ENCODE measurements at places on chromosomes 7 and 10.

- DNase-seq: no peak
Observed at GRCh38 chr7:14228341-14228740, 238.9 kb upstream of the ETV1 start.

DNA sequence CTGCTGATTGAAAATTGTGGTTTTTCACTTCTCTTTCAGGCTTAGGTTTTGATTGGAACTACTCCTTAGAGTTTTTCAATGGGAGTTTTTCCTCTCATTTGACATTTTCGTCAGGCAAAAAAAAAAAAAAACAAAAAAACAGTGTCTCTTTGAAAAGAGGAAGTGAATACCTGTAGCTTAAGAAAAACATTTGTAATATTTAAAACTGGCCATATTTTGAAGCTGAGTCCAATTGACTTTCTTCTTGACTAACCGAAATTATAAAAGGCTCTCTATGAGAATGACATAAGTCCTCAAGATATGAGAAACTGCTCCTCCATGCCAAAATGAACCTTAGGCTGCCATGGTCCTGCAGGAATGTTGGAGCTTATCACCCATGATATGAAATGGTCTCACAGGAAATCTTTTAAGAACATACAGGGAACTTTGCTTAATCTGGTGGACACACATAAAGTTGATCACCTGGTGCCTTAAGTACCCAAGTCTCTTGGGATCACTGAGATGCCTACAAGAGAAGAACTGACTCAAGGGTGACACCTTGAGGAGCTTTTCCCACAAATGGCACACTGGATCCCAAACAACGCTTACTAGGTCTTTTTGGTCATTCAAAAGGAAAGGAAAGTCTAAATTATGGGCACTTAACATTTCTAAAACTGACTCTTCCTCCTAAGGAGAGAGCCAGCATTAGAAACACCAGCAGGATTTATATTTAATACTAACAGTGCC is 263.4 kb downstream of the CDC14C start:
- DNase-seq: no peak

DNA sequence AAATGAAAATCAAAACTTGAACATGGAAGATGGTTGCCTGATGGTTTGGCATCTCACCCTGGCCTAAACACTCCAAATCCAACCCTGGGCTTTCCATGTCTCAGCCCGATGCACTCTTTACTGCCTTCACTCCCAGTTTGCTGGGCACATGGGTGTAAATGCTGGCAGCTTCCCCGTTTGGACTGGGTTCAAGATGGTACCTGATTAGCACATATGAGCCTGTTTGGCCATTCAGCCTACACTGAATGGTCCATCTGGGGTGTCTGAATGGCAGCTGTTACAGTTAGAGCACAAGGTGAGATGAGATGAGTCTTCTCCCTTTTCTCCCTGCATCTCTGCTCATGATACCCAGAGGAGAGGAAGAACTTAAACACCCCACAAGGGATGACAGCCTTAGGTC is 37.1 kb downstream of the ATXN7L1 start:
- DNase-seq: no peak

- no peak for DNase-seq
Observed at GRCh38 chr10:127527891-127528290, 21.2 kb upstream of the NPS start.

GRCh38 chr7:8125680-8126444 is 136.1 kb downstream of the ICA1 start:
- peak; percentile 71 for DNase-seq

GRCh38 chr10:131644289-131644688 is 256.5 kb upstream of the PPP2R2D start:
- DNase-seq: no peak

DNA sequence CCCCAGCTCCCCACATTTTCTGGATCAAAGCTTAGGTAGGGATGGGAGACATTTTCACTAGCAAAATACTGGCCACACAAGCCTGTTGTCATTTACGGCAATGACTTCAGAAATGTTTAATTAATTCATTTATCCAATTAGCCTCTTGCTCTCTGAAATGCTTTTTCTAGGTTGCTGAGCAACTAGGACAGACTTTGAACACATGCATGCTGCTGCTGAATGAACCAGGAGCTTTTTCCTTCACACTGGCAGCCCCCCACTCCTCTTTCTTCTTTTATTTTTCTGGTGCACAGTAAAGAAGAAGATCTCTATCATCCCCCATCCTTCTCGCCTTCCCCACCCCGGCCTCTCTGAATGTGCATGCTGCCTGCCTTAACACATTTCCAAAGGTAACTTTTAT is 22.5 kb downstream of the SORCS3 start:
- DNase-seq: no peak

- no peak for DNase-seq
Observed at GRCh38 chr7:151677581-151678226, 158.0 kb upstream of the RHEB start.

GRCh38 chr7:138970446-138970845 is 10.7 kb downstream of the KIAA1549 start:
- no peak for DNase-seq

- no peak for DNase-seq
Observed at GRCh38 chr7:131606346-131607290, 50.2 kb upstream of the PODXL start.

GRCh38 chr7:155796381-155797261 is 15.6 kb downstream of the SHH start:
- DNase-seq: peak; percentile 44

DNA sequence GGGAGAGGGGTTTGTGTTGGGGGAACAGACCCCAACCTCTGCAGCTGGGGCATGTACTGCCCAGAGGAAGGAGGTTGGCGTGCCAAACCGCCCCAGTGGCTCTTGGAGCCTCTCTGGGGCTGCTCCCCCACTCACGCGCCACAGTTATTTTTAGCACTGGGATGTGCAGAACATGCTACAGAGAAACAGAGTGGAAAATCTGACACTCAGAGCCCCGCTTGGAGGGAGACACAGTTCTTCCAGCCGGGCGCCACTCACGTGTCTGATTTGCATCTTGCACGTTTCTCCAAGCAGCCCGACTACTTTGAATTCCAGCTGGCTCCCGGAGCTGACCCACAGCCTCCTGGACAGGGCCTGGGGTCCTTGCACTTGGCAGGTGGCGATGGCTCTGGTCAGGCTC is 182.0 kb downstream of the RPS24 start:
- no peak for DNase-seq

GRCh38 chr10:7008645-7009044 is 402.2 kb downstream of the SFMBT2 start:
- DNase-seq: no peak

- no peak for DNase-seq
Observed at GRCh38 chr7:93232673-93233018, 480 bp downstream of the VPS50 start.

All from T follicular helper cell (primary cell).